ENCODE measurements at places on chromosomes 16 and 17.

- DNase-seq = peak; percentile 53
Measured at GRCh38 chr16:12468552-12468951, 335.1 kb downstream of the CPPED1 start.

DNA sequence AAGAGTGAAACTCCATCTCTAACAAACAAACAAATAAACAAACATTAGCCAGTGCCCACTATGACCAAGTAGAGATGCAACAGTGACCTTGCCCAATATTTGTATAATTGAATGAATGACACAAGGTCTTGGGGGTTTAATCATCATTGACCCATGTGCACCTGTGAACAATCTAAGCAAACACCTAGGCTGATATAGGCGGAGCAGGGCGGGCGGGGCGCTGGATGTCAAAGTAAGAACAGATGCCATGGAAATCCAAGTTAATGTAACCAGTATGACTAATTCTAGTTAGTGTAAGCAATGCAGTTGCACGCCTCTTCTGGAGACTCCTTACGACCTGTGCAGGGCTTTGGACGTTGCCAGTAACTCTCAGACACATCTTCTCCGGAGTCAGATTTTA is 17.6 kb downstream of the RCVRN start:
- no peak for DNase-seq

DNA sequence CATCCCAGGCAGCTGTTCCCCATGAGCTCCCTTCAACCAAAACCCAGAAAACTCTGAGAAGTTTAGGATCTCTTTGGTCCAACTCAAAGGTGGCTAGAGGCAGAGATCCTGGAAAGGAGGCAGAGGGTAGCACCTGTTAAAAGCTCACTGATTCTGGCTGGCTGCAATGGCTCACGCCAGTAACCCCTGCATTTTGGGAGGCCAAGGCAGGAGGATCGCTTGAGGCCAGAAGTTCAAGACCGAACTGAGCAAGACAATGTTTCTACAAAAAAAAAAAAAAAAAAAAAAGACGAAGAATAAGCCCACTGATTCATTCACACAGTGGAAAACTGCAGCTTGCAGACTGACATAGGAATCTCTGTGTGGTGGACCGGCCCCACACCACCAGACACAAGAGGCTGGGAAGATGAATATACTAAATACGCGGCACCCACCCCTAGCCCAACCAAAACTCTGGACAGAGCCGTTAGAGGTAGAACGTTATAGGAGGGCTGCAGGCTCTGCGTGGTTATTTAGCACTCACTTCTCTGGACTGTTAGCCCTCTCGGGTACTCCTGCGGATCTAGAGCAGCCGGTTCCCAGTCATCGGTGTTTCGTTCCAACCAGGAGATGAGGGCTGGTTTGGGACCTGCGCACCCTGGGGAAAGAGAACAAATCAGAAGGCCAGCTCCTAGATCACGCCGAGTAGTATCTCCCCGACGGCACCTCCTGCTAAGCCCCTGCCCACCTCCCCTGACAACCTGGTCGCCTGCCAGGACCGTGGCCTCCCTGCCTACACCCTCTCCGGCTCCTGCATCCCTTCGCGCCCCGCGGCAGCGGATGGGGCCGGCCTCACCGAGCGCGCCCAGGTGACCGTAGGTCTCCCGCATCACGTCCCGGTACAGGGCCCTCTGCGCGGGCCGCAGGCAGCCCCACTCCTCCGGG is 925 bp downstream of the ZNF689 start:
- DNase-seq = peak; percentile 44

GRCh38 chr16:87689956-87690465 is 75.8 kb downstream of the KLHDC4 start:
- DNase-seq = no peak

GRCh38 chr17:35374766-35375344 is 1.4 kb upstream of the SLFN11 start:
- DNase-seq = no peak
